Kidney (tissue), 22 donors: ENCODE measurements at places on chromosomes 12 and 14. TPM values are rescaled to one million over a fixed set of nuclear protein-coding genes. Genes with fewer than 3 reads are reported as not detected.
A peak's percentile ranks its signal among the peaks of the same experiment; 100 is the strongest.

DNA sequence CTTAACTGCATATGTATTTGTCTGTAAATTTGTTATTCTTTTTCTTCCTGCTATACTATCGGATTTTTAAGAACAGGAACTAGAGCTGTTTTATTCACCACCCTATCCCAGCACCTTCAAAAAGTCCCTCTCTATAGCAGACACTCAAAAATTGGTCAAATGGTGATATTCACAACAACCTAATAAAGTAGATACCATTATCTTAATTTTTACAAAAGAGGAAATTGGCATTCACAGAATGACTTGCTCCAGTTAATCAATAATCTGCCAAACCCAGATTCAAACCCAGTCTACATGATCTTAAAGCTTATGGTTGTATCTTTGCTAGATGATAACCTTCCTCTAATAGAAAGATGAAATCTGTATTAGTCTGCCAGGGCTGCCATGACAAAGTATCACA, 426.6 kb downstream of the EGLN3 start:
- DNase-seq = no peak

DNA sequence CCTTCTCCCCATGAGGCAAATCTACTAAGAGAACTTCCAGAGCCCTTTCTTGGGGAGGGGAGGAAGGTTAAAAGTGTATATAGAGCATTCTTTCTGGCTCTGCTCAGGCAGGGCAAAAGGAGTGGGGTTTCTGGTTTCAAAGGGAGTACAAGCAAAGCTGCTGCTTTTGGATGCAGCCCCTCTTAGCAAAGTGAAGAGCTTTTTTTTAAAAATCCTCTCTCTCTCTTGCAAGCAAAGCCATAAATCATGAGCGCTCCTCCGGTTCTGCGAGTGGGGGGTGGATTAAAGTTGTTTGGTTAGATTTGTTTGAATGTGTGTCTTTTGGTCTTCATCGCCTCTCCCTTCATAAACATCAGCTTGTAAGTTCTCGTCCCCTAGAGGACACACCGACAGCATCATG, 546.6 kb upstream of the TBX3 start:
- no peak for DNase-seq

DNA sequence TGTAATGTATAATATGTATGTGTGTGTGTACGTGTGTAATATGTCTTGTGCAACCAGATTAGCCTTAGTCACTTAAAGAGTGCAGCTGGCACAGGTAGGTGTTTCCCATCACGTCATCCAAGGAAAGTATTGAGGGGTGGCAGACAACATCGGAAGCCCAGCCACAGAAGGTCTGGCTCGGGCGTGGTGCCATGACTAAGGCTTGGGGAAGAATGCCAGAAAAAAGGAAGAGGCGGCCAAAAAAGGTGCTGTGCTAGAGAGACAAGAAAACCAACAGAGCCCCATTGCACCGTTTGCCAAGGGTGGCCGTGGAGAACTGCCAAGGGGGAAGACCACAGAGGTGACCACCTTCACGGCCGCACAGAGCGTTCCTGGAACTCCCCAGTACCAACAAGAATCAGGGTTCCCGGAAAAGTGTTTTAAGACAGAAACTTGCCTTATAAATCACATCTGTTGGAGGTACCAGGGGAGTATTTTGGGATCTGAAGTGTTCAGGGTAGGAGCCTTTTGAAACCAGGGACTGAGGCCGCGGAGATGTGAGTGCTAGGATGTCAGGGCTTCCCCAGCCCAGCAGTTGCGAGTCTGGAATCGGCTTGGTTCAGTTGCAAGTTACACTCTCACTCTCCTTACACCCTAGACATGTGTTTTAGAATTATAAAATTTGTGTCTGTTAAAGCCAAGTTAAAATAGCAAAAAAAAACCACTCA, 131.2 kb upstream of the DYRK2 start:
- no peak for DNase-seq

DNA sequence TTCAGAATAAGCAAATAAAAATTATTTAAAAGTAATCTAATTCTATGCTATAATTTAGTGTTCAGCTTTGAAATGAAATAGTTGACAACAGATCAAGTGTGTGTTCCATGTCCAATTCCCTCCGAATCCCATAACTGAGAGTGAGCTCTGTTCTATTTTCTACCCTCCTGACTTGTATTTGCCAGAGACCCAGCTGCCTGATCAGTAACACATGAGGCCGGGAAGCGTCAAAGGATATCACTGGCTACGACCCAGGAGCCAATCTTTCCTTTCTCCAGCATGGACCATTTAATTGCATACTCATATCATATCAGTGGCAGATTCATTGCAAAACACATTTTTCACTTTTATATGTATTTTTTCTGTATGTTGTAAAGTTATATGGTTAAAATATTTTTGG, 108.8 kb upstream of the TSPAN8 start:
- no peak for DNase-seq

DNA sequence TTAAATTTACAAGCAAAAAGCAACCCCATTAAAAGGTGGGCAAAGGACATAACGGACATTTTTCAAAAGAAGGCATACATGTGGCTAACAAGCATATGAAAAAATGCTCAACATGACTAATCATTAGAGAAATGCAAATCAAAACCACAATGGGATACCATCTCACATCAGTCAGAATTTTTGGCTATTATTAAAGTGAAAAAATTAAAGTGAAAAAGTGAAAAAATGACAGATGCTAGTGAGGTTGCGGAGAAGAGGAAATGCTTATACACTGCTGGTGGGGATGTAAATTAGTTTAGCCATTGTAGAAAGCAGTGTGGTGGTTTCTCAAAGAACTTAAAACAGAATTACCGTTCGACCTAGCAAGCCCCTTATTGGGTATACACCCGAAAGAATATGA, 7.9 kb downstream of the OTOGL start:
- no peak for DNase-seq

DNA sequence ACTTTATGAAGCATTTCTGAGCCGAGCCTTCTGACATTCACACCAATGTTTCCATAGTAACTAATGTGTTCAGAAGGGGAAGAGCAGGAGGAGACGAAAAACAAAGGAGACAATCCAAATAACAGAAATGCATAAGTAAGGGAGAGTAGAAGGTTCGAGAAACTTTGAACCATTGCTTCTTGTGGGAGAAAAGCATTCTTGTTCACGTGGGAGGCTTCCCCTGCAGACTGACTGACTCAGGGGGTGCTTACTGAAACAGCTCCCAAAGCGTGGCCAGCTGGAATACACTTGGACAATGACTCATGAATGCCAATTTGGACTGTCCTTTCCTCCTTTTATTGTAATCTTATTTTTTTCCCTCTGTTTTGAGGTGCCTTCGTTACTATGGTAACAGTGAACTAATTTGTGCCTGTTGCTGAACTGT, 73.9 kb downstream of the NEDD1 start:
- DNase-seq = no peak

DNA sequence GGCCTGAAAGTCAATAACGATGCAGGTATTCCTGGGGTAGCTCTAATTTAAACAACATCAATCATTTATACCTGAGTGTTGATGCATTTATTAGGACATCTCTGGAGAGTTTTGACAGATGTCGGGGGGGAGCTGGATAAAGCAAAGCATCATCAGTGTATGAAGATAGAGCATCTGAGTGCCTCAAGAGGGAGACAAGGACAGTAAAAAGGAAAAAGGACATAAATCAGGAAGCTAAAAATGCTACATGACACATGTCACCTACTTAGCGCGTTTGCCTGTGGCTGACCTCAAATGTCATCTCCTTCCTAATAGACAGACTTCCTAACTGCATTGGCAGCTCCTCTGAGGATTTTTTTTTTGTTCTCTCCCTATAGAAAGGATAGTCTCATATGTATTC, 259.5 kb upstream of the PKP2 start:
- DNase-seq = no peak

DNA sequence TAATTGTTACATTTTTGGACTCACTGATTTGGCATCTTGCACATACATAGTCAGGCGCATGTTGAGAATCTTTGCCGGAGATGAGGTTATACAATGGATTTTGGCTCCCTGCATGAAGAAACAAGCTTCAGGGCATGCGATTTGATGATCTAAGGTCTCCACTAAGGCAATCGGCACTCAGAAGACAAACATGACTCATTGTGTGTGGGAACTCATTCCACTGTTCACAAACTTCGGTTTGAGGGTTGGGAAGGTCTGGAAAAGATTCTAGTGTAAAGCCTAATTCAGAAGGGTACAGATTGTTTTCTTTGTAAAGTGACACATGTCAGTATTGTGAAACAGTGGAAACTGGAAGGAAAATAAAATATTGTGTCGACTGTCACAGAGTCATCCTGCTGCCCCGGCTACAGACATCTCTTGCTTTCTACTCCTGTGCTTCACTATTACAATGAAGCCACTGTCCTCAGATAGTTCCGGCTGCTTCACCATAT, 192.6 kb upstream of the HMGA2 start:
- no peak for DNase-seq

- no peak for DNase-seq
Observed at GRCh38 chr12:19675361-19675760, 236.1 kb downstream of the AEBP2 start.

GRCh38 chr12:118055144-118055557, 5.8 kb downstream of the WSB2 start:
- peak; percentile 68 for DNase-seq

DNA sequence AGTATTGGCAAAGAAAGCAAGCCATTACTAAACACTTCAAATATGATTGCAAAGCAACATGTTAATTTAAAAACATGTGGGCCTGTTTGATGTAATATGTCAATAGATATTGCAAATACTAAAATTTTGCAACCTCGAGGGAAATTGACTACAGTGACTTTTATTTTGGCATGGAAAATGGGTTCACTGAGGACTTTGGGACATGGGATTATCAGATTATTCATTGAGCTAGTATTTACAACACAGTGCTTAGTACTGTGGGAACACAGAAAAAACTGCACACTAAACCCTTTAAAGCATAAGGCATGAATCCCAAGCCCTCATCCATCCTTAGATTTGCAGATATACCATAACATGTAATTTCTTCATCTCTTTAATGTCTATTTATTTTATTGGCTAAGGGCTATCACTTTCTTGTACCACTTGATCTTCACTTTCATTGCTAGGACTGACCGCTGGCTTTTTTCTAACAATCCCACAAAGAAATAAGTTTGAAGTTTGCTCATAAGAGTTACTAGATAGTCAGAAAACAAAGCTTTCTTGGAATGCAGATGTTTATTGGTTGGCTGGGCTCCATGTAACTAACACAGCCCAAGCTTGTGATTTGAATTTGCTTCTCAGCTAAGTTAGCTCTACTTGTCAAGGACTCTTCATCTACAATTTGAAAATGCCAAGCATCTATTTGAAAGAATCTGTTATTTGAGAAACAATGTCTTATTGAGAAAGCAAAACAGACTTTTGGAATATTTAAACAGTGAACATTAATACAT, 48.7 kb downstream of the PPFIBP1 start:
- no peak for DNase-seq

- DNase-seq = no peak
Observed at GRCh38 chr14:45089813-45090212, 5.9 kb downstream of the PRPF39 start.

GRCh38 chr12:56599041-56599440, 31.1 kb downstream of the BAZ2A start:
- no peak for DNase-seq

DNA sequence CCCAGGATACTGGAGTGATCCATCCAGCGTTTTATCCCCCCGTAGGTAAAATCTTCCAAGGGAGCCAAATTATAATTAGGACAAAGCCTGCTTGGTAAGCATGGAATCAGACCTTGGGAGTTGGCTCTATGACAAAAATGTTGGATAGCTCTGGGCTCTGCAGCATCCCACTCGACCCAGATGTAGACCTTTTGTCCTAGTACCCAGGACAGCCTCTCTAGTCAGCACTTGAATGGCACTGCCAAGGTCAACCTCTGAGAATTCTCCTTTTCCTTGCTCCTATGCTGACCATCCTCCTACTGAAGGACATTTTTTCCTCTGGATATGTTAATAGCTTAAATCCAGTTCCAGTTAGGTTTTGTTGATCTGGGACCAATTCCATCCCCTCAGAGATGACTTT, 104.7 kb upstream of the SLC35F4 start:
- no peak for DNase-seq

- DNase-seq = no peak
Observed at GRCh38 chr12:111645433-111645832, 40.3 kb downstream of the BRAP start.

DNA sequence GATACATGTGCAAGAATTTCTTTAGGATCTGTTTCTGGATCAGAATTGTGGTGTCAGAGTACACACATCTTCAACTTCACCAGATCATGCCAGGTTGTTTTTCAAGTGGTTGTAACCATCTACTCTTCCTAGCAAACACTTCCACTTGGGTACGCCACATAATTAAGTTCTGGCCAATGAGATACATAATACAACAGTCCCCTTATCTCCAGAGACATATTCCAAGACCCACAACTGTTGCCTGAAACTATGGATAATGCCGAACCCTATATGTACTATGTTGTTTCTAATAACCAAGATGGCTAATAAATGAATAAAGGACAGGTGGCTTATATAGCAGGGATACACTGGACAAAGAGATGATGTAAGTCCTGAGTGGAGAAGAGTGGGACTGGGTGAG, 2.5 kb upstream of the CHPT1 start:
- DNase-seq = no peak

- DNase-seq = no peak
Observed at GRCh38 chr12:120642826-120643225, 2.4 kb downstream of the CABP1 start.

DNA sequence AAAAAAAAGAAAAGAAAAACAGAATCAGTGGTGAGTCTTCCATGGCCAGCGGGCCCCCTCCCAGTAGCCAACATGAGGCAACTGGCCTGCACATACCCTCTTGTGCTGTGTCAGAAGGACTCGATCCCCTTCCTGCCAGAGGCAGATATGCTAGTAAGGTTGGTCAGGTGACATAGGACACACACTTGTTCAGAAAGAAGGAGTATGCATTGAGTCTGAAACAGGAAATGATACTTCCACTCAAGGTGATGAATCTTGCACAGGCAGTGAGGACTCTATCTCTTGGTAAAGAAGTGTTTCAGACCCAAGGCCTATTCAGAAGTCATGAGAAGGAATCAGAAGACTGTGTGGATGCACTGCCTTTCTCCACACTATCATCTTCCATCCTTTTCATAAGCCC, 269.7 kb upstream of the FAR2 start:
- no peak for DNase-seq

The RASAL1 gene
- 23.5 TPM for polyA plus RNA-seq

The OAS2 gene
- polyA plus RNA-seq = 5.0 TPM

The SELPLG gene
- polyA plus RNA-seq = 3.7 TPM

The NINJ2 gene
- polyA plus RNA-seq = 0.69 TPM

The C14orf39 gene
- not detected for polyA plus RNA-seq

The IAPP gene
- polyA plus RNA-seq = not detected

The NPFF gene
- 1.3 TPM for polyA plus RNA-seq
